Stimulated activated CD8-positive, alpha-beta memory T cell treated with anti-CD3 and anti-CD28 coated beads, Interleukin-7, amount 100 ng/mL, for 24 hours (primary cell): ENCODE measurements at places on chromosomes 2 and 18.

DNA sequence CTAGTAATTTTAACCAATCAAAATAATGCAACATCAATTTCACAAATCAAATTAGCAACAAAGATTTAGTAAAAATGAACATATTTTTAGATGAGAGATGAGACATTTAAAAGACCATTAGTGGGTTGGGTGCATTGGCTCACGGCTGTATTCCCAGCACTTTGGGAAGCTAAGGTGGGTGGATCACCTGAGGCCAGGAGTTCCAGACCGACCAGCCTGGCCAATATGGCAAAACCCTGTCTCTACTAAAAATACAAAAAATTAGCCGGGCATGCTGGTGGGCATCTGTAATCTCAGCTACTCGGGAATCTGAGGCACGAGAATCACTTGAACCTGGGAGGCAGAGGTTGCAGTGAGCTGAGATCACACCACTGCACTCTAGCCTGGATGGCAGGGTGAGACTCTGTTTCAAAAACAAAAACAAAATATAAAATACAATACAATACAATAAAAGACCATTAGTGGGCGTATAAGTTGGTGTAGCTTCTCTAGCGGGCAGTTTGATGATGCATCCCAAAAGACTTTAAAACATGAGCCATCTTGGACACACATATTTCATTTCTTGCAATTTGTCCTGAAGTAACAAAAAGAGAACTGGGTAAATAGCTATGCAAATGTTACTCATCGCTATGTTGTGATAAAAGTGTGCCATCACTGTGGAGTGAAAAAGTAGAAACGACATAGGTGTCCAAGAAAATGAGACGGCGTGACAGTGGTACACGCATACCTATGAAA, 101.8 kb downstream of the COL6A3 start:
- DNase-seq, result no peak

- no peak for DNase-seq
These were observed 68.6 kb downstream of the METTL8 start for GRCh38 chr2:171365232-171365631.

- DNase-seq, result no peak
These were observed 13.5 kb downstream of the BOK start for GRCh38 chr2:241571821-241572620.

DNA sequence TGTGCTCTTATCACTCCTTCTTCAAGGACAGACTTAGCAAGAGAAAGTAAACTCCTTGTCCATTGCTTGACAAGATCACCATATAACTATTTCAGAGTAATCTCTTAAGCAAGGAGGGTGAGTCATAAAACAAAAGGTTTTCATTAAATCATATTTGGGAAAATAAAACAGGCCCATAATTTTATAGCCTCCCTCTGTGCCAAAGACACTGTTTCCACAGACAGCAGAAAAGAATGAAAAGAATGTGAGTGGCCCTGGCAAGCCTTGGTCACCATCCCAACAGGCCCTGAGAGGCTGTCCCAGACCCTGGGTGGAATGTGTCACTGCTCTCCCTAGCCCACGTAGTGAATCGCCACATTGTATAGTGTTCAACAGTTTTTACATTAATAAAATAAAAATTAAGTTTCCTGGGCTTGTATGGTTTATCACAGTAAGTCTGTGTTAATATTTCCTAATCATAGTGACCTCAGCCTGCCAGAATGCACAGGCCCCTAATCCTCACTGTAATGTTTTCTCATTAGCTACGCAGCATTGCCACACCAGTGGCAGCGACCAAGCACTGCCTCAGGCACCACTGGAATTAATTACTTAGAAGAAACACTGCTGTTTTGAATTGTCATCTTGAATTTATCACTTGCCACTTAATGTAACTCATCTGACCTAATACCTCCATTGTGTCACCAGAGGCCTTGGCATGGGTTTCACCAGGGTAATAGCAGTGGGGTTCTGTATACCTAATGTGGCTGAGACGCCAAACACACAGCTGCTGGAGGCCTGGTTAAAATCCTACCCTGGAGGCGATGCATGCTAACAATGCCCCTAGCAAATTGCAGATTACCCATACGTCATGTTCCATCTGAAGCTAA, 401.9 kb downstream of the LNPK start:
- DNase-seq, result no peak

- no peak for DNase-seq
These were observed 41.9 kb upstream of the PTMA start for GRCh38 chr2:231666171-231667095.

DNA sequence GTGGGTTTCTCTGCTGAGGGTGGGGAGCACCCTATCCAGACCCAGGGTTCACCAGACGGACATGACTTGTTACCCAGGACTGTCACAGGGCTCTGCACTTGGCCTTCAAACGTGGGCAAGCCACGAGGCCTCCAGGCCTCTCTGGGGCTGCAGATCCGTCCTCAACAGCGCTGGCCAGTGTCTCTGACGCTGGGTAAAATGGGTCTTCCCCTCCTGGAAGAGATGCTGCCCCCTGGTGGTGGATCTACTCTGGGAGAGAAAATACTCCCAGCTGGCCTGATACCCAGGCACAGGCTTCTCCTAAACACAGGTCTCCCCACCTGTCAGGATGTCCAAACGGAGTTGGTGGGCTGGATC, 3.7 kb downstream of the GPR17 start:
- DNase-seq, result peak; percentile 79

- no peak for DNase-seq
These were observed 24.7 kb downstream of the LGALSL start for GRCh38 chr2:64478502-64479230.
